ENCODE measurements at places on chromosomes 5 and 9. TPM values are rescaled to one million over a fixed set of nuclear protein-coding genes. Genes with fewer than 3 reads are reported as not detected.
A peak's percentile ranks its signal among the peaks of the same experiment; 100 is the strongest.

Gene TTC23L
- 0.12 TPM for total RNA-seq

GRCh38 chr9:104075801-104076753 is 18.0 kb upstream of the SMC2 start:
- DNase-seq = no peak

DNA sequence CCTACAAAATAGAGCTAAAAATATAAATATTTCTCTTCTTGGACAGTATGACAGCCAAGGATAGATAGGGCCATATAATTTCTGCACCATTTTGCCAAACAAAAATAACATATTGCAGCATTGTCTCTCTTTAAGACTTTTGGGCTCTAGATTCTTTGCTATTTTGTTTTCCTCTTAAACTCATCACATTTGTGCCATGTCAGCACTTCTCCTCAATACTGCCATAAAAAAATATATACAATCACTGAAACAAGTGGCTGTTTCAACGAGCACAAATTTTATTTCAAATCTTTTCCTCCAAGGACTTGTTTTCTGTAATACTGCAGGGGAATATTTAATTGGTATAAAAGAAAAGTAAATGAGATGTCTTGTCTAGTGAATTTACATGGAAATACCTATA is 1570.0 kb upstream of the NUDT12 start:
- no peak for DNase-seq

- no peak for DNase-seq
Observed at GRCh38 chr9:114060711-114061110, 17.4 kb downstream of the AMBP start.

DNA sequence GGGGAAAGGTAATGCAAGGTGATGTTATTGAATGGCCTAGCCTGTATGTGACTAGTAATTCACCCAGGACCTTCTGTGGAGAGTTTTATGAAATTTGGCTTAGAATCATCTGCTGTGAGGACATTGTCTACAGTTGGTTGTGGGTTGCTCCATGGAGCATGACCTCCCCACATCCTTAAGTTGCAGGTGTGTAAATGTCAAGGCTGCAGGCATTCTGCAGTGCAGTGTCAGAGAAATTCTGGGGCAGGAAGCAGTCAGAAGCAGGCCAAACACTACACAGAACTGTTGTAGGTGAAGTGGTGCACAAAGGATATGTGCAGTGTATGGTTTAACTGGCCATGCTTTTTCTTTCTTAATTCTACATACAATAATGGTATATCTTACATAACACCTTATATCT is 588.3 kb downstream of the EBF1 start:
- no peak for DNase-seq

DNA sequence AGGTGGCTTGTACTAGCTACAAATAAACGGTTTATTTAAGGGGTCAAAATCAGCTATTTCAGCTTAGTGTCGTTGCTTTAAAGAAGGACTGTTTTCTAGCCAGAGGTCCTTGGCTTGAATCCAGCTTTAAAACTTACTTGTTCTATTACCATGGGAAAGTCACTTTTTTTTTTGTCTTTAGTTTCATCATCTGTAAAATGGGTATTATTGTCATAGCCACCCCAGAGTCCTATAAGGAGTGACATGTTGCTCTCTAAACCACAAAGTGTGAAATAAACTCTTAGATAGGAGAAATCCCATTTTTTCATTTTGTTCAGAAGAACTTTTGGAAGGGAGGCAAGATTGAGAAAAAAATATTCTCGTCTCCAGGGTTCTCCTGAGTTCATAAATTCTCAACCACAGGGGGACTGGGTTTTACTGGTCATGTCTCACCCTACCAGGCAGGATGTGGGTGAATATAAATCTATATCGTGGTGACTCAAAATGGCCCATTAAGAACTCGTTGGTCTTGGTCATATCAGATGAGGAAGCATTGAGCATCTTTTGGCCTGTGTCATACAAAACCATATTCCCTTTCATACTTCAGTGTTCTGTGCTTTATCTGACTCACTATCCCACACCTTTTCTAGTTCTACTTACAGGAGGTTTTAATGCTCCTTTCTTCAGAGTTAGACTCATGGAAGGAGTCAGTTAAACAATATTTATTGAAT is 202.7 kb upstream of the NR3C1 start:
- no peak for DNase-seq

DNA sequence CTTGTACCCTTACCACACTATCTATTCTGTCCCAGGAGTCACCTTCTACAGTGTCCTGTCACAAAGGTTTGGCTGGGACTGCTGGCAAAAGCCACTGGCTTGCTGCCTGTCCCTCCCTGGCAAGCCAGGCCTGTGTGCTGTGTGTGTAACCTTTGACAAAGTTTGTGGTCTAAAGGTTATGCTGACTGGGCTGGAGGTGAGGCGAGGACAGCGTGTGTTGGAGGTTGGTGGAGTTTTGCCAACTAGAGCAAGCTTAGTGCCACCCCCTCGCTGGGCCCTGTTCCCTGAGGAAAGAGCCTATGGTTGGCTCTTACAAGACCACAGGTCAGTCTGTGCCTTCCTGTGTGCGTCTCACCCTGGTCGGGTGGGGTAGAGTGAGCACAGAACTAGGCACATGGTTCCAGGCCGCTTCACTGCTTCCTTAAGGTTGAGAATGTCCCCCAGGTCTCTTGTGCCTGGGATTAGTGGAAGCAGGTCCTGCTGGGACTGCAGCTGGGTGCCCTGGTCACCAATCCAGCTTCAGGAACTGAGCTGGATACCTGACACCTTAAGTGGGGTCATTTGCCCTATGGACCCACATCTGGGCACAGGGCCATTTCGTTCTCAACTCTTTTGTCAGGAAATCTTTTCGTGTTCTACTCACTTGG is 152.2 kb downstream of the GADD45G start:
- DNase-seq = no peak

GRCh38 chr9:76444322-76444929 is 14.6 kb upstream of the GCNT1 start:
- no peak for DNase-seq

DNA sequence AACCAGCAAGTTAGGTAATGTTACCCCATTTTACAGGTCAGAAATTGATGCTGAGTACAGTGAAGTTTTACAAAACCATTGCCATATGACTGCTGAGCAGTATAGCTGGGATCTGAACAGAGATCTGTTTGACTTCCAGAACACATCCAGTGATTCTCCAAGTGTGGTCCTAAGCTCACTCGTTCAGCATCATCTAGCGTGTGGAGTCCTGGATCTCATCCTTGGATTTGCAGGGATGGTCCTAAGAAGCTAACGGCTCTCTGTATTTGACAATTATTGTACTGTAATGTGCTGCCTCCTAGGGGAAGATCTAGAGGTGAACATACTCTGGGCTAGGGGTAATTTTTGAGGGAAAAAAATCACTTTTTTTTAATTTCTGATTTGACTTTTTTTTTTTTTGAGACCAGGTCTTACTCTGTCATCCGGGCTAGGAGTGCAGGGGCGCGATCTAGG is 1.4 kb downstream of the SLC26A2 start:
- no peak for DNase-seq

GRCh38 chr5:98796197-98796972 is 22.9 kb downstream of the RGMB start:
- peak; percentile 69 for DNase-seq

DNA sequence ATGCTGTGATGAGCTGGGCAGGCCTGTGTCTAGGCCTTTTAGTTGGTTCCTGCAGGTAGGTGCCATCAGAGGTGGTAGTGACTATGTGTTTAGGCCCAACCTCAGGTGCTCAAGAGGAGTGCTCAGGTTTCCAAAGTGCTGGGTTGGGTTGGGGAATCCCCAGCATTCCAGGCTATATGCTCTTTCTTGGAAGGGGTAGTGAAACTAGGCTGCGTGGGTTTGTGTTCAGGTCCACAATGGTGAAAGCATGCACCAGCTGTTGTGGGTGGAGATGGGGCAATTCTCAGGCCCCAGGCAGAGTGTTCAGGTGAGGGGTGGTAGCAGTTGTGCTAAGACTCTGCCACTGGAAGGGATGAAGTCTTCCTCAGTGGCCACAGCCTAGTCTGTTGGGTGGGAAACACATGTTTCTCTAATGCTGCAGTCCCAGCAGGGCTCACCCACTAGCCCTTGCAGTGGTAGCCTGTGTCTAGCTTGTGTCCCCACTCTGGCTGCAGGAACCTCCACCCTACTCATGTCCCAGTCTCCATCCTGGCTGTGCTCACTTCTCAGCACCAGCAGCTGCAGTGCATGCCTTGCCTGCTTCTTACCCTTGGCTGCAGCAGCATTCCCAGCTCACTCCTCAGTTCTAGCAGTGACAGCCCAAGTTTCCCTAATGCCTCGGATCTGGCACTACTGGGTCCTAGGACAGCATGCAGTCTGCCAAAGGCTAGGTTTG is 78.9 kb downstream of the FAM170A start:
- DNase-seq = no peak

DNA sequence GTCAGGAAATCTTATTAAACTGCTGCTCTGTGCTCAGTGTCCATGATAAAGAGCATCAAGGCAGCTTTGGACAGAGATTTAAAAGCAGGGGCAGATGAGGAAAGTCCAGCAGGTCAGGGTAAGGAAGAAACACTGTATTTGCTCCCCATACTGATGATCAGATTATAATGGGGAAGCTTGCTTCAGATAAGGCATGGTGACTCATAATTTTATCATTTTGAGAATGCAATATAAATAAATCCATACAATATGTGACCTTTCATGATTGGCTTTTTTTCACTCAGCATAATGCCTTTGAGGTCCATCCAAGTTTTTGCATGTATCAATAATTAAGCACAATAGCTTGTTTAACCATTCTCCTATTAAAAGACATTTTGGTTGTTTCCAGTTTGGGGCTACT is 48.1 kb upstream of the LHFPL2 start:
- DNase-seq = no peak

GRCh38 chr5:133405275-133406034 is 206.9 kb downstream of the FSTL4 start:
- DNase-seq = no peak

DNA sequence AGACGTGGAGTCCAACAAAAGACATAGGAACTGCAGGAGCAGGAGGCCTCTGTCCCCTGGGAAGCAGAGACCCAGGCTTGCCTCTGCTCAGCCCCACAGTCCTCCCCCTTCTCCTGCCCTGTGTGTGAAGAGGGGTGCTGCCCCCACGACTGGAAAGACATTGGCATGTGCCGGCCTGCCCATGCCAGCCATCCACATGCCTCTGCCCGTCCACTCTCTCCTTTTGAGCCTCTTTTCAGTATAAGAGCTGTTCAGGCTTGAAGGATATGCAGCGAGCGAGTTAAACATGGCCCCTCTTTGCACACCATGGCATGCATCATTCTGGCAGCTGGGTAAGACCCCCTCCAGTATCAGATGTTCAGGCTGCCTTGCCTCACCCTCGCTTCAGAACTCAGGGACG is 159.7 kb upstream of the OTULINL start:
- no peak for DNase-seq

DNA sequence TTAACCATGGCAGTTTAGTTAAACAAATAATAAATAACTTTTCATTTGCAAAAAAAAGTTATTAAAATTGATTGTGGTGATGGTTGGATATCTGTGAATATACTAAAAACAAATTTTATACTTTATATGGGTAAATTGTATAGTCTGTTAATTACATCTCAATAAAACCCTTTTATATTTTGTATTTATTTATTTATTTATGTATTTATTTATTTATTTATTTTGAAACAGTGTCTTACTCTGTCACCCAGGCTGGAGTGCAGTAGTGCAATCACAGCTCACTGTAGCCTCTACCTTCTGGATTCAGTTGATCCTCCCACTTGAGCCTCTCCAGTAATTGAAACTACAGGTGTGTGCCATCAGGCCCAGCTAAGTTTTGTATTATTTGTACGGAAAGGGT is 52.4 kb downstream of the OTP start:
- DNase-seq = no peak

DNA sequence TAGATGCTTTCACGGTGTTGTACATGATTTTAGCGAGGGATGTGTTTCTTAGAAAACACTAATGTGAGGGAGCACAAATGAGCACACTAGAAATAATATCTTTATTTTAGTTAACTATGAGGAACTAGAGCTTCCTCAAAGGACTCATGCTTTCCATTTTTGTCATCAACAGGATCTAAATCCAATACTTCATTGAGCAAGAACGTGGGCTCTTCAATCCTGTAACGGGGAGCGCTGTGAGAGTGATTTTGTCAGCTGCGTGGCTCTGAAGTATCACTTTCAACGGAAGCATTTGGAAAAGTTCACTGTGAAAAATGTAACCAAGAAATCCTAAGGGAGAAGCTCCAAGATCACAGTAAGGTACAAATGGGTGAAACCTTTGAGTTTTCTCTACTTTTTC is 93.2 kb downstream of the LIX1 start:
- no peak for DNase-seq
